ENCODE measurements at places on chromosomes 16 and 17. TPM values are rescaled to one million over a fixed set of nuclear protein-coding genes. Genes with fewer than 3 reads are reported as not detected.

The CNGB1 gene
- not detected for total RNA-seq

The MMP25 gene
- total RNA-seq: 0.60 TPM

The KRT24 gene
- total RNA-seq: 0.92 TPM

DNA sequence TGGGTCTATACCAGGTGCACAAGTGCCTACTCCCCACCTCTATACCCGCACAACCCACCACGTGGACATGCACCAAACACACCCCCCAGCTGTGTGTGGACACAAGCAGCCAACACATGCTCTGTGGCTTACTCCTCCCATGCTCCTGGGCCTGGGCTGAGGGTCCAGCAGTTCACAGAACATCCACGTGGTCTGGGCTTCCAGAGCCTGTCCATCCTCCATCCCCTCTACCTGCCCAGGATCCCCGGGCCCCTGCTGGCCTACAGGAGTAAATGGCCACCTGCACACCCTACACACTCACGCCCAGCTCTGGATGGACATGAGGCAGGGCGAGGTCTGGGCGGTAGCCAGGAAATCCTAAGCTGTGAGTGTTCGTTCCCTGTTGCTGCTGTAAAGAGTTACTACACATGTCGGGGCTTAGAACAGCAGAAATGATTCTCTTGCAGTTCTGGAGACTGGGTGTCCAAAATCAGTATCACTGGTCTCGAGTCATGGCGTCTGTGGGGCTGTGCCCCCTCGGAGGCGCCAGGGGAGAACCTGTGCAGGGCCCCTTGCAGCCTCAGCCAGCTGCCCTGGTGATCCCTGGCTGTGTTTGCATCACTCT lies 15.0 kb upstream of the RAI1 start:
- no peak for DNase-seq
- H3K4me1 ChIP-seq: peaks cover 9% of the 10 kb centered on the region
- H3K27me3 ChIP-seq: no peaks in the 10 kb centered on the region
- H3K27ac ChIP-seq: no peak overlapping the region
- no peaks in the 10 kb centered on the region for H3K36me3 ChIP-seq
- H3K4me3 ChIP-seq: no peak overlapping the region

DNA sequence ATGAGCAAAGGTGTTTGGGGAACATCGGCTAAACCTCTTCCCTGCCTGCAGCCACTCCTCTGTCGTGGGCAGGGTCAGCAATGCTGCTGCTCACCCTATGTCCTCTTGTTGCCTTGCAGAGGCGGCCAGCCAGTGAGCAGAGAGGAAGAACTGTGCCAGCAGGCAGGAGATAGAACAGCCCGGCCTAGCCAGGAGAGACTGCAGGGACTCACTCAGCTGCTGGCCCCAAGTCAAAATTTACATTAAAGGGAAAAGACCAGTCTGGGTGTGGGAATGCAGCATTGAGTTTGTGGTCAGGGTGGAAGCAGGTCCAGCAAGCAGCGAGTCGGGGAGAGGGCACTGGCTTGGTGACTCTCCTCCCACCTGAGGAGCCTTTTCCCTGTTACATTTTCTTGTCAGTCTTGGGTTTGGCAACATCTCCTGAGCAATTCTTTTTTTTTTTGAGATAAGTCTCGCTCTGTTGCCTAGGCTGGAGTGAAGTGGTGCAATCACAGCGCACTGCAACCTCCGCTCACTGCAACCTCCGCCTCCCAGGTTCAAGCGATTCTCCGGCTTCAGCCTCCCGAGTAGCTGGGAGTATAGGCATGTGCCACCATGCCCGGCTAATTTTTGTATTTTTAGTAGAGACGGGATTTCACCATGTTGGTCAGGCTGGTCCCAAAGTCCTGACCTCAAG lies 22.7 kb downstream of the LIG3 start:
- H3K4me3 ChIP-seq: no peak overlapping the region
- DNase-seq: peak; percentile 13
- no peak overlapping the region for H3K27ac ChIP-seq

- no peaks in the 10 kb centered on the region for H3K36me3 ChIP-seq
- H3K4me3 ChIP-seq: no peak overlapping the region
- H3K4me1 ChIP-seq: no peaks in the 10 kb centered on the region
- H3K27ac ChIP-seq: no peak overlapping the region
- H3K27me3 ChIP-seq: peaks cover 6% of the 10 kb centered on the region
Observed at GRCh38 chr16:28041615-28042014, 21.9 kb downstream of the GSG1L start.

- H3K4me3 ChIP-seq: no peak overlapping the region
- H3K27me3 ChIP-seq: no peaks in the 10 kb centered on the region
- DNase-seq: no peak
- H3K36me3 ChIP-seq: no peaks in the 10 kb centered on the region
- H3K4me1 ChIP-seq: peaks cover 13% of the 10 kb centered on the region
Observed at GRCh38 chr16:89455178-89455577, 35.2 kb downstream of the ANKRD11 start.

Data from hepatocyte (in vitro differentiated cells).